Ovary (tissue), 10 donors: ENCODE measurements at places on chromosomes 6 and 20. TPM values are rescaled to one million over a fixed set of nuclear protein-coding genes. Genes with fewer than 3 reads are reported as not detected.

DNA sequence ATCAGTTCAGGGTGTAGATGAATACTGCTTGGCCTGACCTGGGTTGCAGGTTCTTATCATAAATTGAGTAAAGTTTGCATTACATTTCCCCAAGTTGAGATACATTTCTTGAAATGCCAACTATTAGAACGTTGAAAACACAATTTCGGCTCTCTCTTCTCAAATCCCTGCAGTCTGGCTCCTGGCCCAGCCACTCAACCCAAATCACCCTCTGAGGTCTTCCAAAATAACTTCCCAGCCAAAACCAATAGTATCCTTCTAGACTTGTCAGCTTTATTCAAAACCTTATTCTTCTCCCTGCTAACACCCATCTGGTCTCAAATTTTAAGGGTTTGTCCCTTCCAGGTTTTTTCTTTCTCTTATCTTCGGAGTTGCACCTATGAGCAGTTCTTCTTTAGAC is 263.6 kb downstream of the EYA4 start:
- DNase-seq = peak; percentile 52

GRCh38 chr6:123529843-123530242 is 106.9 kb downstream of the TRDN start:
- no peak for DNase-seq

Gene ABHD16B
- not detected for total RNA-seq

DNA sequence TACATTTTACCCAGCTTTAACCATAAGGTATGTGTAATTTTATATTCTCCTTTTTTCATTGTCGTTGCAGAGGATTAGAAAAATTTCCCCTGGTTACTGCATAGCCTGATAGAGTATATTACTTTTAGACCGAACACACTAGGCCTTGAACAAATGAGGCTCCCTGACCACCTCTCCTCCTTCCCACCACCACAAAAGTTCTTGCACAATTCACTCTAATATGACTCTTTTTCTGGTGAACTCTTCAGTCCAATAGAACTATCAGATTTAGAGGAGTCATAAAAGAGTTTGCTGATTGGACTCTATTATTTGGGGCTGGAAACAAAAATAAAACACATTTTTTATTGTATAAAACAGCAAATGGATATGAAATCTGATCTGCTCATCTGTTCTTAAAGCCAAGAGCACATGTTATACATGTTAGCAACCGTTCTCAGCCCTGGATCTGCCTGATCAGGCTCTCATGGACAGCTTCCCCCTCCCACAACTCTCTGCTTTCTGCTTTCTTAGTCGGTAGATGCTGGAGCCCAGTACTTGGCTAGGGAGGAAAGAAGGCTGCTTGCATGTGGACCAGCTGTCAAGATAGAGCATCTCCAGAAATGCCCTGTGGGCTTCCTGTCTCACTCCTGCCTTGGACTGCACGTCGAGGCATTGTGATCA is 83.5 kb downstream of the CD164 start:
- DNase-seq = no peak

GRCh38 chr6:18166312-18167036 is 11.3 kb downstream of the KDM1B start:
- DNase-seq = no peak

DNA sequence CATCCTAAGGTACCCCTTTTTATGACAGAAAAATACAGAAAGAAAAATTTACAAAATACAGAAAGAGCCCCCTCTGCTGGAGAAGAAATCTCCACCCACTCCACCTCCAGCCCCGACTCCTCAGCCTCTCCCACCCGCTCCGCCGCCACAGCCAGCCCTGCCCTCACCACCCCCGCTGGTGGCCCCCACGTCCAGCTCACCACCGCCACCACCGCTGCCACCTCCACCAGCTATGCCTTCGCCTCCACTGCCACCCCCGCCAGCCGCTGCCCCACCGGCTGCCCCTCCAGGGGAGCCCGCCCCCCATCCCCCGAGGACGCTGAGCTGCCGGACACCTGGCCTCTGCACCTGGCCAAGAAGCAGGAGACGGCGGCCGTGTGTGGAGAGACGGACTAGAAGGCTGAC is 17.7 kb downstream of the WFDC2 start:
- DNase-seq = no peak

Gene MTFR2
- not detected for total RNA-seq

- no peak for DNase-seq
These were observed 12.8 kb downstream of the TRAF3IP2 start for GRCh38 chr6:111592726-111593511.

Gene FABP7
- total RNA-seq = not detected

DNA sequence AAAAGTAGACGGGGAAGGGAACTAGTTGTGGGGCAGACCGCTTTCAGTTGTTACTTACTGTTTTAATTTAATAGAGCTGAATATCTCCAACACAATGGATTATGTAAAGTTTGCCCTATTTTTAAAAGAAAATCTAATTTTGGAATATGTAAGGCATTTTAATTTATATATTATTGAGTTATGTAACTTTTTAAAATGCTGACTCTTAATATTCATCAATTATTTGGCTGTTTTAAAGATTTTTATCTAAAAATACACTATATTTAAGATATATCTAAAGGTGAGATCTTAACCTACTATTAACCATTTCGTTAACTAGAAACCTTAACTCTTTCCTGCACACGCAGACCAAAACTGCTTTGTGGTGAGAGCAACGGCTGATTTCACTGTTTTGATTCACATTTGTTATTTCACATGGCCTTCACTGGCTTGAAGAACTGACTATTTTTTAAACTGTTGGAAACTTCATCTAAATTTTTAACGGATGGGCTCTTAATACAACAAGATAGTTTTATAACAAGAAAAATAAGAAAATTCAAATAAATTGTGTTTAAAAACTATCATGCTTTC is 87.9 kb downstream of the HUS1B start:
- no peak for DNase-seq

GRCh38 chr6:136869451-136869850 is 47.1 kb downstream of the PEX7 start:
- DNase-seq = no peak
